ENCODE measurements at places on chromosomes 12 and 14.

DNA sequence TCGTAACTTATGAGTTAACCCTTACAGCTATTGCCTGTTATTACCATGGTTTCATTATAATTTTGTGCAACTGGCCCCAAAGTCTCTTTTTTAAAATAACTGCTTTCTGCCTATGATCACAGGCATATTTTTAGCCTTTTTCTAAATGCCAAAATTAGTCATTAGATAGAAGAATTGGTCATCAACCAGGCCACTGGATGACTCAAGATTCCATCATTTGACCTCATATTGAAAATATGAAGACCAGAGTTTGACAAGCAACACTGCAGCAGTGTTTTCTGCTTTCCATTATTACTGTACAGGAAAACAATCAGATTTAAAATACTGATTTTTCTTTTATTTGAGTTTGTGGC is 54.7 kb upstream of the OTOGL start:
- no peak for DNase-seq

GRCh38 chr12:93601591-93601990 is 29.1 kb downstream of the SOCS2 start:
- DNase-seq, result no peak

DNA sequence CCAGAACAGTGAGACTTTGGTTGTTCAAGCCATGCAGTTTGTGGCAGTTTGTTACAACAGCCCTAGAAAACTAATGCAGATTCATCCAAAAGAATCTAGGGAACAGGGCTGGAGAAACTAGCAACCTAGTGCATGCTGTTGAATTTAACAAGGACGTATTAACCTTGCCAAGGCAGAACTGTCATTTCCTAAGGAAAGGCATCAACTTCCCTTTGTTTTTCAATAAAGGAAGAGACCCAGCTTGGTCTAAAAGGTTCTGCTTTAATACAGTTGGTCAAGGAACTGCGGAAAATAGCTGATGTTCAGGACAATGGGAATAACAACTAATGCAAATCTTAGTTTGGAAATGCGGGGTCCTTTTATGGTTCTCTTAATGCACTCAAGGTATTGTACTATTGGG is 11.5 kb downstream of the AK7 start:
- DNase-seq, result no peak

- no peak for DNase-seq
Observed at GRCh38 chr14:58198086-58198485, 1.9 kb upstream of the ACTR10 start.

DNA sequence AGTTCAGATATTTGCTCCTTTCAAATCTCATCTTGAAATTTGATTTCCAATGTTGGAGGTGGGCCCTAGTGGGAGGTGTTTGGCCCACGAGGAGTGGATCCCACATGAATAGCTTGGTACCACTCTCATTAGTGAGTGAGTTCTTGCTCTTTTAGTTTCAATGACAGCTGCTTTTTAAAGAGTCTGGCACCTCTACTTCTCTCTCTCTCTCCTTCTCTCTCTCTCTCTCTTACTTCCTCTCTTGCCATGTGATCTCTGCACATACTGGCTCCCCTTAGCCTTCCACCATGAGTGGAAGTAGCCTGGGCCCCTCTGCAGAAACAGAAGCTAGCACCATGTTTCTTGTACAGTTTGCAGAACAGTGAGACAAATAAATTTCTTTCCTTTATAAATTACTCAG is 25.1 kb downstream of the GPR65 start:
- DNase-seq, result no peak

GRCh38 chr14:65223636-65224035 is 121.3 kb upstream of the MAX start:
- no peak for DNase-seq

- DNase-seq, result no peak
Observed at GRCh38 chr12:78236264-78236663, 405.6 kb downstream of the NAV3 start.

GRCh38 chr12:105659355-105660075 is 329.0 kb downstream of the C12orf75 start:
- DNase-seq, result no peak

GRCh38 chr12:95393191-95393790 is 80.7 kb upstream of the METAP2 start:
- DNase-seq, result no peak

GRCh38 chr12:12212769-12213168 is 54.1 kb downstream of the LRP6 start:
- no peak for DNase-seq

DNA sequence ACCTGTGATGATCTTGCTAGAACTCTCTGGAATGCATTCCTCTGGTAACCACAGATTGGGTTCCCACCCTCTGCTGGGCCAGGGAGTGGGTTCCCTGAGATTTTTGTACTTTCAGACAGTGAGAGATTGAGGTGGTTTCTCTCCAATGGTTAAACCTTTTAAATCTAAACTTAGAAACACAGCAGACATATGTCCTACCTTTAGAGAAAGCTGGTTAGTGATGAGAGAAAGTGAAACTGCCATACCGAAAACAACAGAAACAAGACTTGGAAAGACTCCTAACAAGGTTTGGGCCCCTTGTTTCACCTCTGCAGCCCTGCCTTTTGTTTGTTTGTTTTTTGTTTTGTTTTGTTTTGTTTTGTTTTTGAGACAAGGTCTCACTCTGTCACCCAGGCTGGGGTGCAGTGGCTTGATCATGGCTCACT is 9.7 kb upstream of the SGPP1 start:
- no peak for DNase-seq

DNA sequence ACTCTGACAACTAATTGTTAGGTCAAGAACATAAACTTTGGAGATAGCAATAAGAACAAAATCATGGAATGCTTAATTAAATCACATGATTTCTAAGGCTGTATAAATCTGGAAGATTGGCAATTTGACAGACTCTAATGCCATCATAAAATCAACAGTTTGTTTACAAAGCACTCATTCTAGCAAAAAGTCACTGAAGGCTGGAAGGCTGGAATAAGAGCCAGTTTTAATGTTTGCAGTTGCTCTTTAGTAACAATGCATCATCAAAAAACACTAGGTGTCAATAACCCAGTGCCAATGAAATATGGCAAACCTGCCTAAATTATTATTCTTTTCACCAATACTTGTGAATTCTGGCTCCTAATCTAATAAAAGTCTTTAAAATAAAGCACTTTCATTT is 65.0 kb downstream of the NUMB start:
- DNase-seq, result no peak

DNA sequence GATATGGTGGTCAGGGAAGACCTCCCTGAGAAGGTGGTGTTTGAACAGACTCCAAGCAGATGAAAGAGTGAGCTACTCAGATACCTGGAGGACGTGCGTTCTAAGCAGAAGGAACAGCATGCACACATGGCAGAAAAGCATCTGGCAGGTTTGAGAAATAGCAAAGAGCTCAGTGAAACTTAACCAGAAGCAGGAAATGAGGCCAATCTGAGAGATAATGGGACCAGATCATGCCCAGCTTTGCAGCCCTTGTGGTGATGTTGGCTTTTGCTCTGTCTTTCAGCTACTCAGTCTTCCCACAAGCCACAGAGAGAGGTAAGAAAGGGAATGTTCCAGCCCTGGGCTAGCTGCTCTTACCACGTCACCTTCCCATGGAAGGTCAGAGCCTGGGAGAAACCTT is 176.3 kb upstream of the GSC start:
- no peak for DNase-seq

GRCh38 chr12:52577316-52577715 is 3.7 kb upstream of the KRT74 start:
- DNase-seq, result no peak

DNA sequence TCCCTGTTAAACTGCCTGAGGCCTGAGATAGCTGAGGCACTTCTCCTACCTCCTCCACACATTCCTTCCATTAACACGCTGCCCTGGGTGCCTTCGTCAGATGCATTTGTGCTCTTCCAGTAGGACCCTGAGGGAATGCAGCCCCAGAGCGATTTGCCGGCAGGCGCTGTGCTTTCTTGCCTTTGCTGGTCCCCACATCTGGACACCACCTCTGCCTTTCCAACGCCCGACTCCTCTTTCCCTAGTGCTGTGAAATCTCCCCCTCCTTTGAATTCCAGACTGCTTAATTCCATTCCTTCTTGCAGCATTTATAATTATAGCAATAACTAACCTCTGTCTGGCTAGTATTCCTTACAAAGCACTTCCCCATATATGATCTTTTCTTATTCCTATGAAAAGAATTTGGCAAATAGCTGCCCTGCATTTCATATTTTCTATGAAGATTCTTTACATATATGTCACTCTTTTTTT is 88.4 kb downstream of the C12orf75 start:
- no peak for DNase-seq

DNA sequence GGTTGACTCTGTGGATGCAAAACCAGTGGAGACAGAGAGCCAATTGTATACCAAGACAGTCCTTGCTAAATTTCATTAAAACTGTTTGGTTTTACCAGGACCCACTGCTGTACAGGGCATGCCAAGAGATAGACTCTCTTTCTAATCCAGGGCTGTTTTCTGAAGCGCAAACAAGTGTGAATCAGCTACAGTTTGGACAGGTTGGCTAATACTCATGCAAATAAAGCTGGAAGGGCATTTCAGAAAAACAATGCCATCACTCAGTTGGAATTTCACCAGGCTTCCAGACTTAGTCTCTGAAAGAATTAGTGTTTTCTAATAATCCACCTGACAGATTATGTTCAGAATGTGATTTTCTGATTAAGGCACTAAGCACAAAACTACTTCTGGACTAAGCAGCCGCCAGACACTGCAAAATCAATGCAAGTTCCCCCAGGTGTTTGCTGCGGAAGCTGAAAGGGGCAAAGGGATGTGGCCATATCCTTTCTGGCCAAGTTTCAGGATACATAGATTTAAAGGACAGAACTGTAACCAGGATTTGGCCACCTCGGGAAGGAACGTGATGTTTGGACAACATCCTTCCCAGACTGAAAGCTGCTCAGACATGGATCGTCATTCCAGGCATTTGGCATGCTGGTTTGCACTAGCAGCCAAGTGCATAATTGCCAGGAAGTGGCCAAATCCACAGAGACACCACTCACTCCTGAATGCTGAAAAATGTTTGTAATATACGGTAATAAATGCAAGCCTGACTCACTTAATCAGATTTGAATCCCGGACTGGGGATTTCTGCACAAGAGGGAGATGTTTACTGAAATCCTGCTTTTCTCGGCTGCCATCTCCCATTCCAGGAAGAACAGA is 32.0 kb upstream of the CDKN3 start:
- DNase-seq, result no peak

DNA sequence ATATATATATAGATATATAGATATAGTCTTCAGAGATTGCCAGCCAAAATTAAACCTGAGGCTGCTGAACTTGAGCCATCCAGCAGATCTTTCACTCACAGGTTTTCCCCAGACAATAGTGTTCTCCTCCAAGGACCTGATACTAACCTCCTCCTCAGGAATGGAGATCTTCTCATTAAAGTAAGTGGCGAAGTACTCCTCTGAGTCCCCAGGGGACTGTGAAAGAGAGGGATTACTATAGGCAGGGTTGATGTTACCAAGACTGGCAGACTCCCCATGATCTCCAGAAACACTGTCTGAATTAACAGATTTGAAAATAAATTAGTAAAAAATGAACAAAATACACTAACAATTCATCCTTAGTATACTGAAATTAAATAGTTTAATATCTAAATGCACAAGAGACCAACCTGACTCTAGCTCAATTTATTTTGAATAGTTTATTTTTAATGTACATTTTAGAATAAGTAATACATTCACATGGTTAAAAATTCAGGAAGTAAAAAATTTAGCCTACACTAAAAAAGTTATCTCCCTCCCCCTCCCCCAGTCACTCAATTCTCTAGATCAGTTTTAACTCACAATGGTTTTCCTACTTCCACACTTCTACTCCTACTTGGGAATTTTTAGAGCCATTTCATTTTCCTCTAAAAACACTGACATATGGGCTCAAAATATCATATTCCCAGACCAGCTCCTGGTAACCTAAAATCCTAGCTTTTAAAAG is 17.7 kb downstream of the SLC11A2 start:
- no peak for DNase-seq

GRCh38 chr12:128843538-128843937 is 9.7 kb upstream of the GLT1D1 start:
- DNase-seq, result no peak

DNA sequence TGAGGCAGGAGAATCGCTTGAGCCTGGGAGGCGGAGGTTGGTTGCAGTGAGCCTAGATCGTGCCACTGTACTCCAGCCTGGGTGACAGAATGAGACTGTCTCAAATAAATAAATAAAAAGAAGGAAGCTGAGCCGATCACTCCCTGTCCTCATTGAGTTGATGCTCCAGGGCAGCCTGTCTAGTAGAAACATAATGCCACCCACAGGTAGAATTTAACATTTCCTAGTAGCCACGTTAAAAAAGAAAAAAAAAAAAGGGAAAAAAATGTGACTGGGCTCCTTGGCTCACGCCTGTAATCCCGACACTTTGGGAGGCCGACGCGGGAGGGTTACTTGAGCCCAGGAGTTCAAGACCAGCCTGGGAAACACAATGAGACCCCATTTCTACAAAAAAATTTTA is 135.7 kb downstream of the SCARB1 start:
- no peak for DNase-seq

DNA sequence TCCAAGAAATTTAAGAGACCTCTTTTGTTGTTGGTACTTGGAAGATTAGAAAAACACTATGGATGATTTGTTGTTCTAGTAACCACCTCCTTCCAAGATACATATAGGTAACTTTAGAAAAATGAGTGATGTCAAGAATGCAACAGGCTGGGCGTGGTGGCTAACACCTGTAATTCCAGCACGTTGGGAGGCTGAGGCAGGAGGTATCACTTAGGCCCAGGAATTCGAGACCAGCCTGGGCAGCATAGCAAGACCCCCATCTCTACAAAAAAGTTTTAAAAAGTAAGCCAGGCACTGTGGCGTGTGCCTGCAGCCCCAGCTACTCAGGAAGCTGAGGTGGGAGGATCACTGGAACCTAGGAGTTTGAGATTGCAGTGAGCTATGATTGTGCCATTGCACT is 97.8 kb downstream of the PCNX1 start:
- DNase-seq, result no peak

Measured in activated naive CD8-positive, alpha-beta T cell treated with anti-CD3 and anti-CD28 coated beads for 36 hours (primary cell).